RKO (cell line): ENCODE measurements at places on chromosomes 13 and 19.

GRCh38 chr19:14544977-14545715 is 15.8 kb downstream of the TECR start:
- DNase-seq, result no peak

DNA sequence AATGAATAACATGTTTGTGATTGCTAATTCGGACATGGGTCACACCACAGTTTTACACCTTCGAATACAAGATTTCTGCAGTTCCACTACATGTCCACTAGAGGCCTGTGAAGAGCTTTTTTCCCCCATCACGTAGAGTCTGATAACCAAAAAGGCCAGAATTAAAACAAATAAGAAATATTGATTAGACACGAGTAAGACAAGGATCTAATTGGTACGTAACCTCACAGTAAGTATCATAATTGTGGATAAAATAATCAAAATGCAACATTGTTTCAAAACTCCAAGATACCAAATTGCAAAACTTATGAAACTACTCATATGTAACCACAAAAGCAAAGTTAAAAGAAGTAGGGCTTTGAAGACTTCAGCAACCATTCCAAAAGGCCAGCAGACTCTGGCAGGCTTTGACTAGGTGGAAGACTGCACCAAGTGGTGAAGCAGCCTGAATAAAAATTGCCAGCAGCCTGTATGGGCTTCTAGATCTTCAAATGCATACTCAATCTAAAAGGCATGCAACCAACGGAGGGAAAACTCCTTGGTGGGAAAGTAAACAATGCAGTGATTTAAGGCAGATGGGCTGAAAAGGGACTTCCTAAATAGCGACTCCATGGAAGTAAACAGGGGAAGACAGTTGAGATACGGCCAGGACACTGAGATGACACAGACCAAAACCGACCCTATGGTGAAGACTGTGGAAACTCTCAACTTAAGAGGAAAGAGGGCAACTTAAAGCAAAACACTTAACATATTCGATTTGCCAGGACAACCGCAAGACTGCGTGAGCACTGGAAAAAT is 56.7 kb downstream of the STARD13 start:
- peak; percentile 67 for DNase-seq

- DNase-seq, result no peak
Measured at GRCh38 chr19:27750391-27751043, 1462.4 kb downstream of the UQCRFS1 start.

DNA sequence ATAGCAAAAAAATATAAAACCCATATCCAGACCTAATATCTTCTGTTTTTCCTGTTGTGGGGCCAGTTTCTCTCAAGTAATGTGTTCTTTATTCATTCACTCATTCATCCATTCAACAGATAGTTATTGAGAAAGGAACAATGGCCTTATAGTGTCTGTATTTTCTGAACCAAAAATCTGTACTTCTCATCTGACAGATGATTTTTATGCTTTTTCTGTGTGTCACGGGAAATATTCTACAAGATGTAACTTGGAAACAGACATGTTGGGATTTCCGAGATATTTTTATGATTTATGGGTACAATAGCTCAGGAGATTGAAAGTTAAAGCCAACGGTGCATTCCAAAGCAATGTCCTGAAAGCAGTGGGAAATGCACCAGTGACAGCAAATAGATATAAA is 5.7 kb downstream of the ACOD1 start:
- no peak for DNase-seq

GRCh38 chr13:71320452-71320851 is 546.6 kb downstream of the DACH1 start:
- DNase-seq, result peak; percentile 58

- no peak for DNase-seq
Measured at GRCh38 chr13:35714588-35715377, 238.3 kb upstream of the MAB21L1 start.

- DNase-seq, result no peak
Measured at GRCh38 chr19:44525721-44526430, 3.6 kb downstream of the CEACAM20 start.

DNA sequence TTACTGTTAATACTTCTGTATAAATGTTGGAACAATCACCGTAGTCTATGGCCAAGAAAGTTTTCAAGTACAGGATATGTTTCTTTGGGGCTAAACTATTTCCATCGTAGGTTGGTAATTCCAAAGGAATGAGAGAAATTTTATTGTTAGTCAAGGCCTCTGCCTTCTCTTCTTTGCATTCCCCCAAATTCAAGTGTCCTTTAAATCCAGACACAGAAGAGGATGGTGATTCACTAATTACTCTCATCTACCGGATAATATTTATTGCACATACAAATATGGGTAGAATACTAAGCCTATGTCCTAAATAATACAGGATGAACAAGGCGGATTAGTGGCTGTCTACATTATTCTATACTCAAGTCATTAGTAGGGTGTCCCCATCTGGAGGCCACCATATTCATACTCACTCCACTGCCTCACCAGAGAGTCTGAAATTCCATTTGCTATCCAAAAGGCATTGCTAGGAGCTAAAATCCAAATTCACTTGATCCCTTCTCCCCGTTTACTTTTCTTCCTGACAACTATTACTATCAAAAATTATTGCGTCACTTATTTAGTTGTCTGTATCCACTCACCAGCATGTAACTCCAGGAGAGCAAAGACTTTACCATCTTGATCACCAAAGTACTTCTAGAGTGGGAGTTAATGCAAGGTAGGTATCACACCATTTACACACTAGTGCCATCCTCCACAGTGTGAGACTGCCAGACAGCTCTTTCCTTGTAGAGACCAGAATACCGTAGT is 82.4 kb upstream of the SGCG start:
- DNase-seq, result no peak

GRCh38 chr19:16297575-16298178 is 26.9 kb upstream of the KLF2 start:
- no peak for DNase-seq

- no peak for DNase-seq
Measured at GRCh38 chr13:111303559-111303958, 16.9 kb upstream of the TEX29 start.

DNA sequence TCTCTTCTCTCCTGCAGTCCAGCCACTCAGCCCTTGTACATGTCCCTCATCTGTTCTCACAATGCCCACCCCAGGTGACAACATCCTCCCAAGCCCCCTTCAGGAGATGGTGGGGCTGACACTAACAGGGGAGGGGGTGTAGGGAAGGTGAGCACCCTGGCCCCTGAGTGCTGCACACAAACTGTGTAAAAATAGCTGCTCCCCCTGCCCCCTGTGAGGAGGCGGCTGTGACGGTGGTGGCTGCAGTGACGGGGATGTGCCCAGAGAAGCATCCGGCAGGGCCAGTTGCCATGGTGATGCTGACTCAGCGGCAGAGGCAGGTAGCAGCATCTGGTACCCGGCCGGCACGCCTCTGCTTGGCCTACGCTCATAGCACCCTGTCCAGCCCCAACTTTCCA is 13.0 kb upstream of the JUND start:
- no peak for DNase-seq

GRCh38 chr13:97896446-97896845 is 57.0 kb upstream of the IPO5 start:
- no peak for DNase-seq

- peak; percentile 47 for DNase-seq
Measured at GRCh38 chr13:34044660-34045080, 226.7 kb downstream of the RFC3 start.

GRCh38 chr13:60756306-60756705 is 359.3 kb downstream of the TDRD3 start:
- no peak for DNase-seq
